Left ventricle myocardium inferior (tissue), 1 donor: ENCODE measurements at places on chromosomes 3 and 15. TPM values are rescaled to one million over a fixed set of nuclear protein-coding genes. Genes with fewer than 3 reads are reported as not detected.

Gene PSTPIP1
- total RNA-seq = 3.5 TPM

Gene SYNPR
- 0.93 TPM for total RNA-seq

Gene CGGBP1
- 48.5 TPM for total RNA-seq

Gene MELTF
- total RNA-seq = 9.6 TPM

Gene ETFA
- 511 TPM for total RNA-seq

DNA sequence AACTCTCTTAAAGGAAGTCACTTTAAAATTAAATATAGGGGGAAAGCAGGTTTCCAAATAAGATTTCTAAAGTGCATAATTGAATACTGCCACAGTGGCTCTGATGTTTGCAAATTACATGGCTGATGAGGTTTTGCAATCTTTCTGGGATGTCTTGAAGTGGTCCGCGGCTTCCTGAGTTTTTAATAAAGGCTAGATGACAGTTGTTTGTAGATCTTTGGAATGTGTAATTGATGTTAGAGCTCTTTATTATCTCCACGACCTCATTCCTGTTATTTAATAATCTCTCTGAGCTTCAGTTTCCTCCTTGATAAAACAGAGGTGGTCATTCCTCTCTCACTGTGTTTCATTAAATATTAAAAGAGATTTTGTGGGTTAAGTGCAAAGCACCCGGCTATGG, 27.0 kb upstream of the CEMIP start:
- H3K27me3 ChIP-seq = no peaks in the 10 kb centered on the region
- no peak overlapping the region for H3K27ac ChIP-seq
- H3K4me3 ChIP-seq = no peak overlapping the region
- no peaks in the 10 kb centered on the region for H3K4me1 ChIP-seq
